ENCODE measurements at places on chromosomes 3 and 15. TPM values are rescaled to one million over a fixed set of nuclear protein-coding genes. Genes with fewer than 3 reads are reported as not detected.

The CTXND1 gene
- not detected for total RNA-seq

The CACNA2D2 gene
- not detected for total RNA-seq

The C3orf85 gene
- total RNA-seq: not detected

The MED12L gene
- total RNA-seq: 0.32 TPM

The CCR3 gene
- total RNA-seq: not detected

The CHCHD4 gene
- 7.4 TPM for total RNA-seq

The TMEM158 gene
- 22.9 TPM for total RNA-seq

The EXD1 gene
- under 0.01 TPM for total RNA-seq

The FRMD5 gene
- total RNA-seq: 1.3 TPM

The C3orf52 gene
- total RNA-seq: 7.3 TPM

The TMEM207 gene
- total RNA-seq: not detected

The SLC28A2 gene
- total RNA-seq: not detected

The PRICKLE2 gene
- total RNA-seq: 36.3 TPM

The THOC7 gene
- total RNA-seq: 46.1 TPM

- DNase-seq: no peak
Measured at GRCh38 chr3:182533394-182533793, 259.9 kb upstream of the ATP11B start.

GRCh38 chr3:4570840-4571621 is 77.9 kb downstream of the ITPR1 start:
- DNase-seq: no peak

GRCh38 chr3:100556673-100557310 is 52.6 kb upstream of the ADGRG7 start:
- peak; percentile 35 for DNase-seq

DNA sequence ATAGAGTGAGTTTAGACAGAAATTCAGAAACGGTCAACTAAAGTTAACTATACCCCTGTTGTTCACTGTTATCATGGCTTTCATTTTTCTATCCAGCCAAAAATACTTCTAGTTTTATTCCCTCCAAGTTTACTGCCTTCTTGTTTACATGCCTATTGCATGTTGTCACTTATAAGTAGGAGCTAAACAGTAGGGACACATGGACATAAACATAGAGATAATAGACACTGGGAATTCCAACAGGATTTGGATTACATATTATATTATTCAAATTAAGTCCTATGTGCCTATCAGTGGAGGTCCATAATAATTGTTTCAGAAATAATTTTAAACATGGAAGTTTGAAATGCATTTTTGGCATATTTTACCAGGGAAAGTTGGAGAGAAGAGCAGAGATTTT is 269.1 kb upstream of the ZNF717 start:
- peak; percentile 5 for DNase-seq

DNA sequence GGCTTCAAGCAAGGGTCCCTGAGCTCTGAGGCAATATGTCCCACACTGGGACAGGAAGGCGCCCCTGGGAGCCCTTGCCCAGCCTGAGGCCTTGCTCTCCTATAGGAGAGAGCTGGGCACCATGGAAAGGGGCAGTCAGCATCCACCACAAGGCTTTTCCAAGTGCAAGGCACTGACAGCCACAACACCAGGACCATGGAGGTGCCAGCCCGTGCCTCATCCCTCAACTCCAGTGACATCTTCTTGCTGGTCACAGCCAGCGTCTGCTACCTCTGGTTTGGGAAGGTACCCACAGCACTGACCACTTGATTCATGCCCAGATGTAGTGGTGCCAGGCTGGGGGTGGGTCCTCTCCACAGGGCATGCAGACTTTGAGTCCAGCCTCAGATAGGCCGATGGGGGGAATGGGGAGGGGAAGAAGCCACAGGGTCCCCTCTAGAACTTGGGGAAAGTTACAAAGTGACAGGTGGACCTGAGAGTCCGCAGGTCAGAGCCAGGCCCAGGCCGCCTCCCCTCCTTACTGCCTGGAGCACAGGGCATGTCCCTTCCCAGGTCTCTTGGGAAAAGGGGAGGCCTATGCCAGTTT is 11.8 kb downstream of the VILL start:
- DNase-seq: no peak

GRCh38 chr3:143255739-143256138 is 136.2 kb downstream of the CHST2 start:
- DNase-seq: no peak

DNA sequence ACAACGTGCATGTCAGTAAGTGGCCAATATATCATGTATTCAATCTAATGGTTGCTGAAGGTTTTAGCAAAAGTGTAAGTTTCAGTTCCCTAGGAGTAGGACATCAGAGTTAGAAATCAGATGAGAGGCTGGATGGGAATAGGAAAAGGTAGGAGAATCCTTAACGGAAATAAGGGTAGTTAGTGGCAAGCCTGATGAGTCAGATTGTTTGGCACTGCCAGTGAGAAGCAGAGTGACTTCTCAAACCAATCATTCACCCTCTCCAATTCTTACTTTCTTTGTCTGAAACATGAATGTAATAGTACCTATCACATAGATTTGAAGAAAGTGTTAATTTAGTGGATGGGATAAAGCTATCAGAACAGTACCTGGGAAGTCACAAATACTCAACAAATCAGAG is 894.0 kb downstream of the NTRK3 start:
- DNase-seq: no peak

GRCh38 chr3:139935866-139936817 is 1.2 kb downstream of the CLSTN2 start:
- DNase-seq: peak; percentile 11

DNA sequence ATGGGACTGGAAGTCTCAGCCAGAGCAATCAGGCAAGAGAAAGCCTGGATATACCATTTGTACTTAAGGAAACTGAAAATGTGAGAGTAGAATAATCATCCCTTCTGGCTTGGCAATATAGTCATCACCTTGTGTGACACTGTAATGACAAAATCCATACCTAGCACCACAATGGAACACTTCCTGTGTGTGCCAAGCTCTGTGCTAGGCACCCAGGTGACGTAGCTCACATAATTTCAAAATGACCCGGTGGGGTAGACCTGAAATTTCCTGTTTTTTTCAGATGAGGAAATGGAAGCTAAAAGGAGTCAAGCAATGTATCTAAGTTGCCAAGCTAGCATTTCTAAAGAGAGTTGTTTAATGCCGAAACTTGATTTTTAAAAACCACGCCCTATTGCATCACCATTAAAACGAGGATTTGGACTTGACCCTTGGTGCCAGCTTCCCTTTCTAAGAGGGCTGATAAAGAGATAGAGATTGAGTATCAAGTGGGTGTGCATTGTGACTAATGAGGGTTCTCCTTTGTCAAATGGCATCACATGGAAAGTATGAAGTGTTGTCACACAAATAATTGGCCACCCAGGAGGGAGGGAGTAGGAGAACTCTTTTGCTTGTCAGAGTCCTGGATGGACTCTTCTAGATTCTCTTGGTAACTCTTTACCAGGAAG is 141.3 kb upstream of the PDZRN3 start:
- DNase-seq: no peak

DNA sequence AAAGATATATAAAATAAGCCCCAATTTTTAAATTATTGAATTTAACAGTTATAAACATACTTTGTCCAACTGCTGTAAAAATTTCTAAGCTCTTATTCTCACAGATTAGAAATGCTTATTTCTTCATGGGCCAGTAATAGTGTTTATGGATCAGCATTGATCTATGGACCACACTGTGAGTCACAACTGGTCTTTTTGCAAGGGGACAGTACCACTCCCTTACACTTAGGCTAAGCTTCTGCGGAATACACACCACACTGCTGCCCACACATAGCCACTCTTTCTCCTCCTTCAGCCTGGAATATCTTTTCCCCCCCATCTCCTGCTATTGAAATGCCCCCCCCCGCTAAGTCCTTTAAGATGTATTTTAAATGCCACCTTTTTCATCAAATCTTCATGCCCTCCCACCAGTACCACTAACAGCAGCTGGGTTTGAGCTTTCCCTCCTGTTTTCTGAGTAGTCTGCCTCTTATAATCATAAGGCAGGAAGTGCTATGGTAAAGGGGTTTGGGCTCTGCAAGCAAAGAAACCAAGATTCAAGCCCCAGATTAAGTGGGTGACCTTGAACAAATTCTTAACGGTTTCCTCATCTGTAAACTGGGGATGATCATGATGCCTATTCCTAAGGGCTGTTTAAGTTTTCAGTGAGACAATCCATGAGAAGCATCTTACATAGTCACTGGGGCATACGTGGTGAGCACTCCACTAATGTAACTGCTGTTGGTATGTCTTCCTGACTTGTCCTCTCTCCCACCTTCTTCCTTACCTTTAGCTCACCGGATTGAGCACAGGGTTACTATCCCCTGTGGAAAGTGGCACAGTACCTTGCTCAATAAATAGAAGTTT is 69.2 kb downstream of the DCUN1D1 start:
- DNase-seq: no peak

GRCh38 chr3:15659254-15659975 is 57.9 kb downstream of the BTD start:
- peak; percentile 42 for DNase-seq

- DNase-seq: no peak
Measured at GRCh38 chr3:122714273-122714672, 33.6 kb downstream of the PARP14 start.

DNA sequence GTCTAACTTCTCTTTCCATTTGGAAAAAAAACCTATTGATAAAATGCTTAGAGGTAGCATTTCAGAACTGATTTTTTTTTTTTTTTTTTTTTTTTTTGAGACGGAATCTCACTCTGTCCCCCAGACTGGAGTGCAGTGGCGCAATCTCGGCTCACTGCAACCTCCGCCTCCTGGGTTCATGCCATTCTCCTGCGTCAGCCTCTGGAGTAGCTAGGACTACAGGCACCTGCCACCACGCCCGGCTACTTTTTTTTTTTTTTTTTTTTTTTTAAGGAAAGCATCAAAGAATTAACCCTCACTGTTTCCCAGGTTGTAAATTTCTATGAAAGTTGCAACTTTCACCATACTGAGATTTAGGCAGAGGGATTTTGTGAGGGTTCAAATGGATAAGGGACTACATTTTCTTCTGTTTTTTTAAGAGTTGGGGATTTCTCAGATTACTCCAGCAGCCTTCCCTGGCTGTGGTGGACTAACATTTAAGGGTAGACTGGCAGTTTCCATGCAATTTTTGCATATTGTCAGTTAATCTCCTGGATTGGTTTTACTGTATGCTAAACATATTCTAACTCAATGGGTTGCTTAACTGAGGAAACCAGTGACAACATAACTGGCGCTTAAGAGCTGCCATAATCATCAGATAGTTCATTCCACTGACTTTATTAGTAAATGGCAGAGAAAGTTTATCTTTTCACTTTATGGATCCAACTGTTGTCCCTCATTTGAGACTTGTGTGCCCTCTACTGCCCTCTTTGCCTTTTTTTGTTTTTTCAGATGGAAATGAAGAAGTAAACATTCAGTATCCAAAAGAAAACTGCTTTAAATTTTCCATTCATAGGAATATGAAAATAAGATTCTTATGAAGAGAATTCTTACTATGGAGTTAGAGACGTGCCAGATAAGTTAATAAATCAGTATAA is 93.7 kb downstream of the NPTN start:
- peak; percentile 7 for DNase-seq

GRCh38 chr3:120182613-120183511 is 88.6 kb upstream of the GSK3B start:
- DNase-seq: peak; percentile 67

- no peak for DNase-seq
Measured at GRCh38 chr3:76585794-76586392, 454.0 kb upstream of the ROBO2 start.

- no peak for DNase-seq
Measured at GRCh38 chr3:183313764-183314163, 60.7 kb downstream of the B3GNT5 start.

GRCh38 chr15:67384761-67385160 is 130.2 kb downstream of the IQCH start:
- DNase-seq: no peak

DNA sequence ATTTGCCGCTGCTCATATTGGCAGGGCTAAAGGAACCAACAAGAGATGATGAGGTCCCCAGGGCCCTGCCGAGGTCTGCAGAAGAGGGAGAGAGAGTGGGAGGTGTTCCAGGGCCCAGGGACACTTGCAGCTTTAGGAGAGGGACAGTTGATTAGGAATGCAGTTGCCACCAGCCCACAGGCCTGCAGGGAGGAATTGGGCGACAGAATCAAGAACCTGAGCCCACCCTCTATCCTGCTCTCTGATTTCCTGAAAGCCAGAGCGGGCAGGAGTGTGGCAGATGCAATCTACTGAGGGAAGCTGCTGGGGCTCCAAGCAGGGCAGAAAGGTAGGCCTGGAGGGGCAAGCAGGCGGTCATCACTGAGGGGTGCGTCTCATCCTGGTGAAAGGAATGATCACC is 12.1 kb upstream of the PRR23E start:
- no peak for DNase-seq

DNA sequence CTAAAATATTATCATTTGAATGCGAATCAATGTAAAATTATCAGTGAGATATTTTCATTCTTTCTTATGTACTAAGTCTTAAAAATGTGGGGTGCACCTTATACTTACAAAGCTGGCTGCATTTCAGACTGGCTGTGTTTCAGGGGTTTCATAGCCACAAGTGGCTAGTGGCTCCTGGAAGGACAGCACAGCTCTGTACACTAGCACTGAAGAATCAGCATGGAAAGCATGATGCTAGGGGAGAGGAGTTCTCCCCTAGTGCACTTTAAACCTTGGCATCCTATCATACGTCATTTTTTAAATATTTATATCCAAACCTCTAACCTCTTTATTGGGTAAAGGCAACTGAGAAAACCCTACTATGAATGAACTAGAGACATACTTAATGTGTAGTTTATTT is 66.4 kb downstream of the ECT2 start:
- DNase-seq: no peak

GRCh38 chr3:187946163-187946691 is 201.0 kb upstream of the BCL6 start:
- peak; percentile 51 for DNase-seq

GRCh38 chr3:98980915-98981596 is 79.6 kb upstream of the DCBLD2 start:
- DNase-seq: peak; percentile 47

DNA sequence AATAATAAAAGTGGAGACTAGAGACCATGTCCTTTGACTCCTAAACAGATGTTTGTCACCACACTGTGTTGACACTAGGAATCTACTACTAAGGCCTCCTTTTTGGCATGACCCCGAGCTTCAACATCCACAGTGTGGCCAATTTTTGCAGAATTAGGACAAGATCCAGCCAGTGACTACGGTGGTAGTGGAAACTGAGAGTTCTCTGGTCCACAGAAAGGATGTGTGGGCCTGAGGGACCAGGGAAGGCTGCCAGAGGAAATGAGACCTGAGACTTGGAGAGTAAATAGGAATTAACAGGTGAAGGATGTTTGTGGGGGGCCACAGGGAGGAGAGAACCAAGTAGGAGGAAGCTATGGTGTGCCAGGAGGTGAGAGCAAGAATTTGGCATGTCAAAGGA is 122.7 kb downstream of the CHCHD6 start:
- no peak for DNase-seq
